ENCODE measurements at places on chromosomes 6 and 20. TPM values are rescaled to one million over a fixed set of nuclear protein-coding genes. Genes with fewer than 3 reads are reported as not detected.

The APOBEC2 gene
- total RNA-seq = not detected

GRCh38 chr20:25587536-25587935, 2.2 kb upstream of the NINL start:
- no peak for DNase-seq

DNA sequence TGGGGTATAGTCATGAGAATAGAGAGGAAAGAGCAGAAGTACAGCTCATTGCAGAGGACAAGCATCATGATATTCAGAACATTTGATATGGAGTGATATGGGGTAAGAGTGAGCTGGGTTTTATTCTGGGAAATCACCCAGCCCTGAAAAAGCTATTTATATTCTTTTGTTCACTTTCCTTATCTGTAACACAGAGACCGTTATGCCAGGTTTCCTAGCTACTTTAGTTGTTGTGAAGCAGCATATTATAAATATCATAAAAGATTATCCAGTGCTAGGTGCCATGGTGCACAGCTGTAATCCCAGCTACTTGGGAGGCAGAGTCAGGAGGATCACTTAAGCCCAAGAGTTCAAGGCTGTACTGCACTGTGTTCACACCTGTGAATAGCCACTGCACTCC, 9.8 kb upstream of the DEFB129 start:
- no peak for DNase-seq

The ESR1 gene
- not detected for total RNA-seq

The CAGE1 gene
- total RNA-seq = under 0.01 TPM

DNA sequence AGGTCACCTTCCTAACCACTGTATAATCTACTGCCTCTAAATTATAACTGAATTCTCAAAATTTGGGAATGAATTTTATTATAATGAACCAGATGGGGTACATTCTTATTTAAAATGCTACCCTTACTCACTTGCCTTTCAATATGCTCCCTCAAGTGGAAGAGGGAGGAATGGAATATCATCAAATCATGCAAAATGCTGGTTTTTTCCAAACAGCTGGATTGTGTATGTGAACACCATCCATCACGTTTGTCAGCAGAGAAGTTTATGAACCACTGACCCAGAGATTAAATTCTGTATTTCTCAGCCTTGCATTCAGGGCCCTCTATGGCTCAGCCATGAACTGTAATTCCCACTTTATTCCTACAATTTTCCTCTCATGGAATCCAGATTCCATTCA, 40.5 kb downstream of the CBLN4 start:
- DNase-seq = no peak

The EYS gene
- total RNA-seq = not detected

The GGTLC1 gene
- not detected for total RNA-seq

DNA sequence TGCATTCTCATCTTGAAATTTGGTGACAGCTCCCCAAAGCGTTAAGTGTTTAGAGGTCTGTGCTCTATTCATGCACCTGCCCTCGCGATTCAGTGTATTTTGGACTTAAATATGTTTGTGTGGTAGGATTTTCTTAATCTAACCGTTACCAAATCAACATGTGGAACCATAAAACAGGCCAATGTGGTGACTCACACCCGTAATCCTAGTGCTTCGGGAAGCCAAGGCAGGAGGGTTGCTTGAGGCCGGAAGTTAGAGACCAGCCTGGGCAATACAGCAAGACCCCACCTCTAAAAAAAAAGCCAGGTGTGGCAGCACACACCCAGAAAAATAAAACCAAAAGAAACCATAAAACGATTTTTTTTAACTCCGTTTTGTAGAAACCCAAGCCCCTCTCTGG, 31.5 kb downstream of the PYGB start:
- no peak for DNase-seq

- DNase-seq = no peak
Measured at GRCh38 chr6:46302816-46303215, 132.0 kb upstream of the ENPP5 start.

The CRISP3 gene
- not detected for total RNA-seq

The ADGB gene
- not detected for total RNA-seq

DNA sequence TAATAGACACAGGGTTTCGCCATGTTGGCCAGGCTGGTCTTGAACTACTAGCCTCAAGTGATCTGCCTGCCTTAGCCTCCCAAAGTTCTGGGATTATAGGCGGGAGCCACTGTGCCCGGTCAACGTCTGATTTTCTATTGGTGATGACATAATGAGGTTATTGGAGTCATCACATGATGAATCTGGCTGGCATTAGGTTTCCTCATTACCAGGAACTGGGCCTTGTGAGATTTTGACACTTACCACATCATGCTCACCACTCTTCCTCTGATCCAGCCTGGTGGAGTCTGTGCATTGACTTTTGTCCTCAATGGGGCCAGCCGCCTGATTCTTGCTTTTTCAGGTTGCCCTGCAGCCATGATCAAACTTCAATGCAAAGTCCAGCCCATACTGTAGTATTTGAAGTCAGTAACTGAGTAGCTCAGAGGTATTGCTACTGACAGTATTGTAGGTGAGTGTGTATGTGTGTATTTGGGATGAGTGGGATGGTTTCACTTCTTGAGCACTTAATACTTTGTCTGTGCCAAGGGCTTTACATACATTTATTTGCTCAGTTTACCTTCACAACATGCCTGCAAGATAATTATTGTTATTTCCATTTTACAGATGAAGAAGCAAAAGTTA, 16.0 kb downstream of the ANKS1A start:
- DNase-seq = no peak

The FNDC1 gene
- total RNA-seq = not detected

The OTOR gene
- total RNA-seq = not detected

- no peak for DNase-seq
Measured at GRCh38 chr6:25829375-25829774, 2.5 kb downstream of the SLC17A1 start.

The LRRC73 gene
- total RNA-seq = 0.17 TPM

The PLA2G7 gene
- not detected for total RNA-seq

DNA sequence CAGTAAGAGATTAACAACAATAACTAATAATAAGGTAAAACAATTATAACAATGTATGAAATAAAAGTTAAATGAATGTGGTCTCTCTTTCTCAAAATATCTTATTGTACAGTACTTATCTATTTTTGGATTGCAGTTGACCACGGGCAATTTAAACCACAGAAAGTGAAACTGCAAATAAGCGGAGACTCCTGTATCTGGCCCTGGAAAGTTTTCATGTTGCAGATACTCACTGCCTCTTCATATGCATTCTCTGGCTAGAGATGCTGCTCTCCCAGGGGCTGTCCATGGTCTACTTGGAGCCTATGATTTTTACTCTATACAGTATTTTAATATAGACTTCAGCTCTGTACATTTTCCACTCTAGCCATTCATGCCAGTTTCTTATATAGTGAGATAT, 230.8 kb downstream of the FUT9 start:
- no peak for DNase-seq

DNA sequence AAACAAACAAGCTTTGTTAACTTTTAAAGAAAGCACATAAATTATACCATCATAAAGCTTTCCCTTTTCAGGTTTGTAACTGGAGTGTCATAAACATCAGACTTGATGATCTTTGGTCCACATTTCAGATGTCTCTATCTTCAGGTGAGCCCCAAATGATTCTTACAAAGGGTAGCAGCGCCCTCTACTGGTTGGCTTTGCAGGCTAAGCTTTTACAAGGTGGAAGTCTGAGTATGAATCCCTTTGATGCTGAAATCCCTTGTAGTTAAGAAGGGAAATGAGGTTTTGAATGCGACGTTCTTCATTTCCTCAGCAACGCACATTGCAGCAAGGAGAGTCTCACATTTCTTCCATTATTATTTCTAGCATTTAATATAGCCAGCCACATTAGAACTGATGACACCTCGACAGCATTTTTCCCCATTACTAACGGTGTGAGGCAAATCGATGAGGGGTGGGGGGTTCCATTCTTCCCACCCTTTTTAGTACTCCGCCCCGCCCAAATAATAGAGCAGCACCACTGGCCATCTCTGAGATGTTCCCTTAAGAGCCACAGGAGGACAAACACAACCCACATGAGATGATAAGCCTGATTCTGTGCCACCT, 126.3 kb upstream of the NT5E start:
- DNase-seq = peak; percentile 89

DNA sequence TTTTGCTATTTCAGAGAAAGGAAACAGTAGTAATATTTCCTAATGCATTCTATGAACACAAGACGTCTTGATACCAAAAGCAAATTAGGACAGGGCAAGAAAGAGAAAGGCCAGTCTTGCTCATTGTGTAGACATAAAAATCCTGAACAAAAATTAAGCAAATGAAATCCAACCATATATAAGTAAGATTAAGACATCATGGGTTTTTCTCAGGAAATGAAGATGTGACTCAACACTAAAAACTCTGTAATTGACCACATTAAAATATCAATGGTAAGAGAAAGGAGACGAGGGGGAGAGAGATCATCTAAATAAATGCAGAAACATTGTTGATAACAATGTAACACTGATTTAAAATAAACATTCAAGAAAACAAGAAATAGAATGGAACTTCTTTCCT, 205.4 kb downstream of the SOD2 start:
- no peak for DNase-seq

GRCh38 chr20:32114305-32114960, 4.9 kb downstream of the TM9SF4 start:
- DNase-seq = no peak

- no peak for DNase-seq
Measured at GRCh38 chr20:50487397-50487796, 22.8 kb upstream of the PTPN1 start.

DNA sequence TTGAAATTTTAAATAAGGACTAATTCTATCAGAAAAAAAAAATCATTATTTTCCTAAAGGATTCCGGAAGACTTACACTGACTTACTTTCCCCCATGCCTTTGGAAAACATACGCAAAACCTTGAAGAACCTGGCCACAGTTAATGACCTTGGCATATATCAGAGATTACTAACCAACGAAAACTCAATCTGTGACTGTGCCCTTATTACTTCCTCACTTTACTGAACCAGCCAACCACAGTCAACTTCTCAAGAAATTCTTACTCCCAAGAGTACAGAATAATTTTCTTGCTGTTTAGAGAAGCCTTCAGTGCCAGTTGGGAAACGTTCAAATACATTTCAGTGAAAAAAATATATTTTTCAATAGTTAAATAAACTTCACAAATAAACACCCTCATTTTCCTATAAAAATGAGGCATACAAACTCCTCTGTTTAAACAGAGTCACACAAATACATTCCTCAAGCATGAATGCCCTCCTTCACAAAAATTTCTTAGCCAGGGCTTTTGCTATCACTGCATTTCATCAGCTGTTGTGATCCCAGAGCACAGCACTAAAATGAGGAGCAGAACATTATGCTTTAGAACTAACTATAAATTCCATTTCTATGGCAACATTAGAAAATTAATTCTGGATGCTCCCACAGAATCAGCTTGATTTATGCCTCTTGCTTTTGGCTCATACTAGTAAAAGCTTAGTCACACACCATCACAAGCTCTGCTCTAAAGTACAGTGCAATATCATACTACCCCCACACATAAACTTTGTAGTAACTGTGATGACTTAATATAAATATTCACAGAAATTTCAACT, 117.6 kb downstream of the DST start:
- no peak for DNase-seq

GRCh38 chr6:33822575-33823395, 19.0 kb upstream of the MLN start:
- peak; percentile 48 for DNase-seq

DNA sequence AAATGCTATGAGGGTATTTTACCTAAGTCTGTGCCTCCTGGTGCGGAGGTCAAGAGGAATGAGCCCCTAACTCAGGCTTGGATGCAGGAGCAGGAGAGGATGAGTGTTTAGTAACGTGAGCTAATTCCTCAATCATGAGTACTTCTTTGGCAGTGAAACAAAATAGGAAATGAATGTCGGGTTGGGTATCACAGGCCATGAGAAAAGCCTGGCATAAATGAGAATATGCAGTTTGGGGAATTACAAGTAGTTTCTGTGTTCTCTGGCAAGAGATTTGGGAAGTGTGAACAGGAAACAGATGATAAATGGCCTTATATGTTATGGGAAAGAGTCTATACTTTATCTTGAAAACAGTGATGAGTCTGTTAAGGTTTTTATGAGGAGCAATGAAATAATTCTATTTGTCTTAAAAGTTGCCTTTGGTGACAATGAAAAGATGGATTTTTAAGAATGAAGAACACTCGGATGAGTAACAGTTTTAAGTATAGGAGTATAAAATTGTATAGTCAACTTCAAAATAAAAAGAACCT, 59.0 kb upstream of the RNF146 start:
- DNase-seq = peak; percentile 89

DNA sequence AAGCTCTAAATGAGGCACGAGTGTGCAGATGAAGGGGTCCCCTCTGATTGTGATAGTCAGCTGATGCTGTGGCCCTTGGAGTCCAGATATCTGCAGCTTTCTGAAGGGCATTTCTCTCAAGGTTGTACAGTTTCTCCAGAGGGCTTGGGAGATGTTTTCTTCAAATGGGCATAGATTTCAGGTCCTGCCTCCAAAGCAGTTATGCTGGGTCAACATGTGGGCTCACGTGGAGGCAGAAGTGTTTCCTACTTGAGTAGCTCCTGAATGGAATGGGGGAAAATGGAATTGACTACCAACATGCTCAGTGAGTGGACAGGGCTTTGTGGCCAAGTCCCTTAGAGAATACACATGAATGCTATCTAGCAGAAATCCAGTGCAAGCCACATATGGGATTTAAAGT, 360.7 kb downstream of the SAMD5 start:
- DNase-seq = peak; percentile 1

- no peak for DNase-seq
Measured at GRCh38 chr20:50810063-50810462, 15.2 kb downstream of the BCAS4 start.

The SLC16A10 gene
- 0.19 TPM for total RNA-seq

- DNase-seq = no peak
Measured at GRCh38 chr6:135085700-135086413, 31.2 kb upstream of the HBS1L start.

GRCh38 chr6:16132909-16133308, 4.0 kb downstream of the MYLIP start:
- no peak for DNase-seq

DNA sequence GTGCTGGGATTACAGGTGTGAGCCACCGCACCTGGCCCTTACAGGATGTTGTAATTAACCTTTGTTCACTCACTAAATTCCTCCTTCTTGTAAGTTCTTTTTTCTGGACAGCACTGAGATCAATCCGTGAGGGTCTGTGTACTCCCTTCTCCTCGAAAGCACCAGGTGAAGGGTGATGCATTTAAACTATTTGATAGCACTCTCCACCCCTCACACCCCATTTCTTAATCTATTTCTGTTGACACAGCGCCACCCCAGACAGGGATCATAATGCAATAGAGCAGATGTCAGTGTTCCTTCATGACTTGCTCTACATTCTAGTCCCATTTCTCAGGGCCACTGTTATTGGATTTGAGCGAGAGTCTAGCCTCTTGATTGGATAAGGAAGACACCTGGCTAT, 46.3 kb downstream of the PPP1R14C start:
- no peak for DNase-seq
